ENCODE measurements at places on chromosomes 3 and 15. TPM values are rescaled to one million over a fixed set of nuclear protein-coding genes. Genes with fewer than 3 reads are reported as not detected.

GOLGA8S gene
- polyA plus RNA-seq = 1.3 TPM

SLC51A gene
- 7.2 TPM for polyA plus RNA-seq

NOX5 gene
- 1.2 TPM for polyA plus RNA-seq

SEMA3G gene
- polyA plus RNA-seq = 7.0 TPM

AZI2 gene
- polyA plus RNA-seq = 125 TPM

FGF7 gene
- polyA plus RNA-seq = 14.9 TPM

NR1I2 gene
- 0.63 TPM for polyA plus RNA-seq
